Stimulated activated CD4-positive, alpha-beta T cell treated with anti-CD3 and anti-CD28 coated beads, Interleukin-15, amount 100 ng/mL, for 1 hour (primary cell): ENCODE measurements at places on chromosomes 3 and 15.

GRCh38 chr15:84772031-84772430 is 23.6 kb downstream of the ZNF592 start:
- no peak for DNase-seq

DNA sequence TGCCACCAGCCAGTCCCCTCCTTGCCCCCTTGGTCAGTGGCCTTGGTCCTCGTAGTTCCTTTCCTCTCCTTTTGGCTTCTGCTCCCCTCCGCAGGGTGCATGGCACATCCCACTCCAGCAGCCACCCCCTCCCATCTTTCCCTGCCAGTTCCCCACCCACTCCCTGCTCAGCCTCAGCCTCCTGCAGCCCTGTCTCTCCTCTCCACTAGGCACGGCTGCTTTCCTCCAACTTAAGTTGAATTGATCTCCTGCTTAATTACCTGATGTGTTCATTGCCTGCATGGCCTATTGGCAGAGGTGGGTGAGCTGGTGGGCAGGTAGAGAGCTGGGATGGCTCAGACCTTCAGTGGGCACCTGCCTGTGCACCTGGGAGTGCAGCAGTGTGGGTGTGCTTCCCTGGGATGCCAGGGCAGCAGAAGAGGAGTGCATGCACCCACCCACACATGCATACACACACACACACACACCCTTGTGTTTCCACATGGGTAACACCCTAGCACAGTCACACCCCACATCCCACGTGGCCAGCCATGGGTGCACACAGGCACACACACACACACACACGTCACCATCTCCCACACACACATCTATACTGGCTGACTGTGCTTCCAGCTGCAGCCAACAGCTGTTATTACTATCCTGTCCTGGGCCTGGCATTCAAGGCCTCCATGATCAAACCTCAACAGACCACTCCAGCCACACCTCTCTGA is 30.9 kb downstream of the C3orf18 start:
- DNase-seq = no peak

GRCh38 chr3:69409831-69410230 is 23.9 kb upstream of the FRMD4B start:
- no peak for DNase-seq

- no peak for DNase-seq
Observed at GRCh38 chr3:65871305-65872141, 167.2 kb downstream of the MAGI1 start.

GRCh38 chr3:45387171-45387570 is 1.2 kb upstream of the LARS2 start:
- no peak for DNase-seq

DNA sequence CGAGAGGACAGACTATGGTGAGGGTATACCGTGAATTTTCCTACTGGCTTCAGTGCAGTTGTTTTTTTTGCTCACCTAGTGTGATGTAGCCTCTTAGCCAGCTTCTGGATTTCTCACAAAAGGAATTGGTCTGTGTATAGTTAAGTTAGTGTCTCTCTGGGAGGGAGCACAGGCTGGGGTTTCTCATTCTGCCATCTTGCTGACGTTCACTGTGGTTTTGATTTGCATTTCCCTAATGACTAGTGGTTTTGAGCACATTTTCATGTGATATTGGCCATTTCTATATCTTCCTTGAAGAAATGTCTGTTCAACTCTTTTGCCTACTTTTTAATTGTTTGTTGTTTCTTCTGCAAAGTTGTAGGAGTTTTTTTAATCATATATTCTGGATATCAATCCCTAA is 2.2 kb upstream of the CD86 start:
- DNase-seq = no peak

GRCh38 chr3:47855461-47856383 is 52.8 kb downstream of the DHX30 start:
- no peak for DNase-seq
